Tongue (tissue), 3 donors: ENCODE measurements at places on chromosomes 7 and 10. TPM values are rescaled to one million over a fixed set of nuclear protein-coding genes. Genes with fewer than 3 reads are reported as not detected.

AKR1B15 gene
- 0.31 TPM for total RNA-seq

GRCh38 chr10:29246449-29246848 lies 42.4 kb upstream of the LYZL1 start:
- DNase-seq: no peak

DOCK1 gene
- total RNA-seq: 78.8 TPM

DNA sequence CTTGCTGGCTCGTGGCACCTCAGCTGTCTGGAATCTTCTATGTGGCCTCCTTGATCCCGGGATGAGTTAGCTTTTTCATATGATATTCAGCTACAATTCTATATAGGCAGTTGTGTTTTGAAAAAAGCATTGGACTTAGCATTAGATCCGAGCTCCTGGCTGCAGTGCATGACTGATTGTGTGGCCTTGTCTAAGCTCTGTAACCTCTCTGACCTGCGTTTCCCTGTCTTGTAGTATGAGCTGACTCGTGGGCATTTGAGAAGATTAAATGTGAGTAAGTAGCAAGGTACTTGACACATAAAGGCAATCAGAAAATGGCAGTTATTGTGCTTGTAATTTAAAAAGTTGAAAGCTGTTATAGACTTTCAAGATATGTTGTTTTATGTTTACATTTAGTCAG lies 85.9 kb downstream of the CCNY start:
- DNase-seq: no peak

EPHA1 gene
- 12.5 TPM for total RNA-seq
